Spinal cord (tissue), 10 donors: ENCODE measurements at places on chromosomes 16 and 17. TPM values are rescaled to one million over a fixed set of nuclear protein-coding genes. Genes with fewer than 3 reads are reported as not detected.

DNA sequence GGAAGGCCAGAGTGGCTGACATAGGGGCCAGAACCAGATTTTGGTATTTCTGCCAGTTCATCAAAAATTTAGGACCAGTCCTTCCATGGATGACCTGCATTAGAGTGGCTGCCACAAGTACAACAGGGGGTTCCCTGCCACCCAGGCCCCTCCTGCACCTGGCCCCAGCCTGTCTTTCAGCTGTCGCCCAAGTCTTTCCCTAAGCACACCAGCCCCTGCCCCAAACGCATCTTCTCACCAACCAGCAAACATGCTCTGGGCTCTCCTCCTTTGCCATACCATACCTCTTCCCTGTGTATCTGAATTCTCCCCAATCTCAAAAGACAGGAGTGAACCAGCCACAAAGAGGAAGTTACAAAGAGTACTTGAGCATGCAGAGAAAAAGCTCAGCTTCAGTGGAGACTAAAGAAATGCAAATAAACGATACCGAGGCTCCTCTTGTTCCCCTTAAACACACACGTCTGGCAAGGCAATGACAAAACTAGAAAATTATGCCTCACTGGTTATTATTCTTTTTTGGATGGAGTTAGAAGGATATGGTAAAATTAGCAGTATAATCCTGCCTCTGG, 130.6 kb downstream of the DYNLRB2 start:
- no peak for DNase-seq

DNA sequence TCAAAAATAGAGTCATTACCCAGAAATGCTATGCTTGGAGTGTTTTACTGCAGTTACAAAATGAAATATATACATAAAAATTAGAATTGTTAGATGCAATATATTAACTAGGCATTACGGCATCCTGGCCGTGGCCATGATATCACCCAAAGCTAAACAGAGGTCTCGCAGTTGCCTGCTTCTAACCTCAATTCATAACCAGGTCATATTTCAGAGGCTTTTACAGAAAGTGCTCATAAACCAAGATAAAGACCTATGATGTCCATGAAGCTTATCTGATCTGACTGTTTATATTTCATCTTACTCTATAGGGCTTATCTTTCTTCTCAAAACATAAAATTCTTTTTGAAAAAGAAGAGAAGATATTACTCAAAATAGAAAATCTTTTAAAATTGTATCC, 664.5 kb upstream of the SALL1 start:
- no peak for DNase-seq

DNA sequence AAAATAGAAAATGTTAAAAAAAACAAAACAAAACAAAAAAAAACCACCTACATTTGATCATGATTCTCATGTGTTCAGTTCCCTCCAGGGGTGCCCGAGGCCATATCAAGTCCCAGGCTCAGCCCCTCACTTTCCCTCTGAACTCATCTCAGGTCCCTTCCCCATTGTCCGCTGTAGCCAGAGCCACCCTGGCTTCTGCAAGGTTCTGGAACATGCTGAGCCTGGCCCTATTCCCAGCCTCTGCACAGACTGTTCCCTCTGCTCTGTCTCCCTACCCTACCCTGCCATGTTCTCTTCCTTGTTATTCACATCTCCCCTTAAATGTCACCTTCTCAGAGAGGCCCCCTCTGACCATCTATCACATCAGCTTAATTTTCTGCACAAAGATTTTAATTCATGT, 46.9 kb downstream of the TK2 start:
- DNase-seq = no peak

DNA sequence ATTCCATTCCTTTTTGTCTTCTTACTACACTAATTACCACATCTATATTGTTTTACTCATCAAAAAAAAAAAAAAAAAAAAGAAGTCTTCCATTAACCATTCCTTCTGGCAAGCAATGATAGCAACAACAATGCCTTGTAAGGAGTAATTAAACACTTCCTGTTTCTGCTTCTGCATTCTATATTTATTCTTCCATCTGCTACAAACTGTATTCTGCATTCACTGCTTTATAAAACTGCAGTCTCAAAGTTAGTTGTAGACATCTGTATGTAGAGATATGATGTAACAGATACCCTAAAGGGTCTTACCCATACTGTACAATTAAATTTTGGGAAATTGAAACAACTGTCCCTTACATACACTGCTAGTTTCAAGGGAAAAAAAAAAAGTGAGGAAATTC, 28.7 kb upstream of the ABCA6 start:
- no peak for DNase-seq

DNA sequence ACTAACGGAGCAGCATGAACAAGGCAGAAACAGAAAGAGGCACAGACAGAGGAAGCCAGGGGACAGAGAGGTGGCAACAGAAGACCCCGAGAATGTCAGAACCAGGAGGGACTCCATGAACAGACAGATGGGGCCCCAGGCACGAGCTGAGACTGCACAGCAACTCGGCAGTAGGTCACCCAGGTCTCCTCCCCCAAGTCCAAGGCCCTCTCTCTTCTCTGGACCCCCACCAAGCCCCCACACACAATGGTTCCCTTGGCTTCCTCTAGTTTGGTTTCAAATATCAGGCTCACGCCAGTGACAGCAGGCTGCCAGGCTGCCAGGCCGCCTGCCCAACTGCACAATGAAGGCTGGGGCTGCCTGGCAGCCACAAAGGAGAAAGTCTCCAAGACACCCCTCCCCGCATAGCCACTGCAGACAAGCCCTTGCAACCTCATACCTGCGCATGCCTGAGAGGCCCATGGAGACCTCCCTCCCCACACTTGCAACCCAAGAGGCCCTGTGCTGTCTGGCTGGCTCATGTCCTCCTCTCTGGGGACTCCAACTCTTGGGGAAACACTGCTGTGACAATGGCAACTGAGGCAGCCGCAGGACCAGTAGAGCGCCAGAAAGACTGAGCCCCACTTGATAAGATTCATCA, 54.8 kb downstream of the PIMREG start:
- peak; percentile 54 for DNase-seq

Gene HLF
- total RNA-seq = 127 TPM

Gene CD79B
- total RNA-seq = 1.2 TPM

GRCh38 chr17:74149597-74150427, 53.7 kb upstream of the RPL38 start:
- DNase-seq = no peak

- DNase-seq = no peak
These were observed 143.1 kb upstream of the CACNG5 start for GRCh38 chr17:66691644-66692420.

DNA sequence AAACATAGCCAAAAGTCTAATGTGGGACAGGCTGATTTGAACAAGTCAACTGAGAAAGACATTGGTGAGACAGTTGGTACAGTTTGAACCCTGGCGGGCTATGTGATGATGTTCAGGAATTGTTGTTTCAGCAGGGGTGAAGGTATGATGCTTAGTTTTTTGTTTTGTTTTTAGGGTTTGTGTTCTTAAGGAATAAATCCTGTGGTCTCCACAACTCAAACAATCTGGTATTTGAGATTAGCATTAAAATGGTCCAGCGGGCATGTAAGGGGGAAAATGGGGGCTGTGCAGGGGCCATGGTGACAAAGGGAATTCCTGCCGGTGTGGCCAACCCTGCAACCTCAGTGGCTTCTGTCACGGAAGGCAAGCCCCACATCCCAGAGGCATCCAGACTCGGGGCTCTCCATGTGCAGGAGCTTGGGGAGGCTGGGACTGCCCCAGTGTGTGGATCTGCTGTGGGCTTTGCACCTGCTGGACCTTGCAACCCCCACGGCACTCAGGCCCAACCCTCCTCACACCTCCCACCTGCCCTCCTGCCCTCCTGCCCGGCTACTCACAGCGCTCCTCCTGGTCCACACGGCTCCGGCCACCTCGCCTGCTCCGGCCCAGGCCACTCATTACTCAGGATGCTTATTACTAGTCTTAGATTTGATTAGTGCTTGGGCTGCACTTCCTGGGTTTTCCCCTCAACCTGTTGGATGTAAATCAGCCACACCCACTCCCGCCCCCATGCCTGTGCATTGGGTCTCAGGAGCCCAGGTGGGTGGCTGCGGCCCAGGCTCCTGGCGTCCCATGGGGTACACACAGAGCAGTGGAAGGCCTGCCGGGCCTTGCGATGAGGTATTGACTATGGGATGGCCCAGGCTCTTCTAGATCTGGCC, at the start of gene TNFRSF13B:
TNFRSF13B (minus strand) TSS at position 661 of the 881 bp plus-strand sequence; CDS start at position 618, 43 bp downstream.
- no peak for DNase-seq

DNA sequence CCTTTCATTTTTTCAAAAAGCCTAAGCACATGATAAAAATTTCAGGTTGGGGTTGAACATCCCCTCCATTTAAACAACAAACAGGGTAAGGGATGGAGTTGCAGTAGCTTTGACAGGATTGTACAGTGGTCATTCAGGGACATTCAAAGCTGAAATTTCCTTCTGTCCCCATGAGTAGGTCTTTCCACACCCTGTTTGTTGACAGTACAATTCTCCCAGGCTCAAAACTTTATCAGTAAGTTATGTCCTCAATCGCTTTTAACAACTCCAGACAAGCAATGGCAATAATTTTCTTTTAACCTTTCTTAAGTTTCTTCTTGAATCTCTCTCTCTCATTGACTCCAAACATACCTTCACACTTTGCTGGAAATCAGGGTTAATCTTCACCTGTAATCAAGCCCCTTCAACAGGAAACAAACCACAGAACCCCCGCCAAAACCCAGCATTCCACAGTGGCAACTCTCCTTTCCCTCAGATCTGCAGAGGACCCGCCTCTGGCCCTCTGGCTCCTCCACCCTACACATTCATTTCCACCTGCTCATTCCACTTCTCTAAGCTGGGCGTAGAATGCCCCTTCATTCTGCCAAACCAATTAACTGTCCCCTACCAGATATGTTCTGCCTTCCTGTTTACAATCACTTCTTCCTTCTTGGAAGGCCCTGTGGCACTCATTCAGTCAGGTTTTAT, 20.7 kb downstream of the TXNDC11 start:
- no peak for DNase-seq

GRCh38 chr16:54808890-54809289, 121.8 kb upstream of the IRX5 start:
- DNase-seq = peak; percentile 23

GRCh38 chr17:61443475-61443882, 8.7 kb upstream of the TBX4 start:
- DNase-seq = no peak

- peak; percentile 82 for DNase-seq
These were observed 5.4 kb upstream of the ZNF213 start for GRCh38 chr16:3129137-3130131.

Gene C16orf96
- total RNA-seq = 0.50 TPM

DNA sequence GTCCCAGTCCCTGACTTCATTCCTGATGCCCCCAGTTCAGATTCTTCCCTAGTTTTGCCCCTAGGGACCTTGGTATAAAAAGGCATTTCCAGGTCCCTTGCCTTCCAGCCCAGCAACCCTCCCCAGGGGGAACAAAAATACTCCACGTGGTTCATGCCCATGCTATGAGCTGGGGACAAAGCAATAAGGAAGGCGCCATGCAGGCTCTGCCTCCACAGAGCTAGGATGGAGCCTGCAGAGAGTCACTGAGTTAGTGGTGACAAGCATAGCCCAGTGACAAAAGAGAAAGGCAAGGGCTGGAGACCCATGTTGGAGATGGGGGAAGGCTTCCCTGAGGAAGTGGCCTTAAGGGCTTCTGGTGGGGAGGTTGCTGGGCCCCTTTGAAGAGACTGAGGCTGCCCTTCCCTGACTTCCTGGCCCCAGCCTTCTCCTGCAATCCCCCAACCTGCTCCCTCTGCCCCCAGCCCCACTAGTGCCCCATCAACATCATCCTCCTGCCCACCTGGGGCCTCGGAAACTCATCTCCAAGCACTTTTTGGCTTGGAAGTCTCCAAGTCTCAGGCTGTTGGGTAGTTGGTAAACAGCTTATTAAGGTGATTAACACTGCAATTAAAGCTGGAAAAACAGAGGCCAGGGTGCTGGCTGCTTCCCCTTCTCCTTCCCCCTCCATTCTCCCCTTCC, 9.6 kb downstream of the DLX3 start:
- no peak for DNase-seq

DNA sequence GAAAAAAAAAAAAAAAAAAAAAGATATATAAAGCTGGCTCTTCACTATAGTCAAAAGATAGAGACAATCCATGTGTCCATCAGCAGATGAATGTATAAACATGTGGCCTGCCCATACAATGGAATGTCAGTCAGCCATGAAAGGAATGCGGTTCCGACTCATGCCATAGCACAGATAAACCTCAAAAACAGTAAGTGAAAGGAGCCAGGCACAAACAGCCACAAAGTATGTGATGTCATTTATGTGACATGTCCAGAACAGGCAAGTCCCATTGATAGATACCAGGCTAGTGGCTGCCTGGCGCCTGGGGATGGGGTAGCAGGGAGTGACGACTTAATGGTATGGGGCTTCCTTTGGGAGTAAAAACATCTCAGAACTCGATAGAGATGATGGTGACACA, 155.7 kb downstream of the CMIP start:
- DNase-seq = no peak
